AML-193 (cell line): ENCODE measurements at places on chromosomes 1 and 21.

GRCh38 chr1:201307231-201307630, 23.9 kb downstream of the PKP1 start:
- DNase-seq: no peak

- DNase-seq: no peak
Observed at GRCh38 chr21:44871576-44872269, 1.8 kb downstream of the PTTG1IP start.

- DNase-seq: peak; percentile 79
Observed at GRCh38 chr1:37807555-37808368, at the start of the genes C1orf122 and YRDC. TSS of gene C1orf122 (plus strand) at chr1:37807790. CDS start at chr1:37808405, 615 bp downstream. TSS of gene YRDC (minus strand) at chr1:37808208. CDS start at chr1:37808180, 28 bp downstream.

DNA sequence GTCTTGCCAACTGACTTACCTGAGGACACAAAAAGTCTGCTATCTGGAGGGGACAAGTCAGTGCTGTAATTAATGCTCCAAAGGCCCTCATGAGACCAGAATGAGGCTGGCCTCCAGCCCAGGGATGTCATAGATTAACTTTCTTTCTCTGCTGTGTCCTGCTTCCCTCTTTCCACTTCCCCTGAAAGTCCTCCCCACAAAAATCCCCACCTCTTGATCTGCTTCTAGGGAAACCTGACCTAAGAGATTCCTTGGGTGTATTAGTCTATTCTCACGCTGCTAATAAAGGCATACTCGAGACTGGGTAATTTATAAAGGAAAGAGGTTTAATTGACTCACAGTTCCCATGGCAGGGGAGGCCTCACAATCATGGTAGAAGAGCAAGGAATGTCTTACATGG, 39.2 kb downstream of the RUNX3 start:
- no peak for DNase-seq

- DNase-seq: no peak
Observed at GRCh38 chr1:193340331-193340730, 153.9 kb upstream of the B3GALT2 start.

DNA sequence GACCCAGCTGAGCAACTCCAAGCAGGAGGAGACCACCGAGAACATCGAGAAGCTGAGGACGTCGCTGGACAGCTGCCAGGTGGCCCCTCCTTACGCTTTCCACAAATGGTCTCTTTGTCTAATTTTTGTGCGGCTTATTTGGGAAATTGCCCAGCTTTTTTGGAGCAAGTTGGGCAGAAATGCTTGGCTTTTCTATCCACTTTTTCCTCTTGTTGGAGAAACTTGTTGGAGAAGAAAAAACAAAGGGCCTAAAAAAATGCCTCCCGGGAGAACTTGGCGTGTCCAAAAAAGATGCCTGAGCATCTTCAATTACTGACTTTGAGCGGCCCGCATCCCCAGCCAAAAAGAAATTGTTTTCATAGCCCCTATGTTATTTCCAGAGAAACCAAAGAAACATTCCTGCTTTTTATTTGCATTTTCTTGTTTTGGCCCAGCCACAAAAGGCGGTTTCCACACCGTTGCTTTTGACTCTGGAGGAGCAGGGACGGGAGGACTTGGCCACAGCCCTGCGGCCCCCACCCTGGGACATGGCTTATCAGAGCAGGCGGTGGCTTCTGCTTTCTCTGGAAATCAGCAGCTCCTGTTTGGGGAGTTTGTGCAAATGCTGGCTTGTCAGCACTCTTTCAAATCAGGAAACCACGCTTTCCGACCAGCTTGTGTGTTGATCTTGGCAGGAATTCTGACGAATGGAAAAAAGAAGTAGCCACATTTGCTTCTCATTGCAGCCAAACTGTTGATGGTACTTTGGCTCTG, 81.2 kb upstream of the EFHD2 start:
- DNase-seq: no peak

GRCh38 chr21:39869141-39869818, 2.0 kb downstream of the PCP4 start:
- DNase-seq: no peak

DNA sequence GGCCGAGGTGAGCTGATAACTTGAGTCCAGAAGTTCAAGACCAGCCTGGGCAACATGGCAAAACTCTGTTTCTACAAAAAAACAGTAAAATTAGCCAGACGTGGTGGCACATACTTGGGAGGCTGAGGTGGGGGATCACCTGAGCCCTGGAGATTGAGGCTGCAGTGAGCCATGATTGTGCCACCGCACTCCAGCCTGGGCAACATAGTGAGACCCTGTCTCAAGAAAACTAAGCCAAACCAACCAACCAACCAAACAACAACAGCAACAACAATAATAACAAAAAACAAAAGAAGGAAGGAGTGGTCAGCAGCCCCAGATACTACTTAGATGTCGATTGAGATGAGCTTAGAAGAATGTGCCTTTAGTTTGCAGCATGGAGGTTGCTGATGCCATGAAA, 47.7 kb downstream of the CENPF start:
- no peak for DNase-seq
